NCI-H1436 (cell line): ENCODE measurements at places on chromosomes 11 and 22.

DNA sequence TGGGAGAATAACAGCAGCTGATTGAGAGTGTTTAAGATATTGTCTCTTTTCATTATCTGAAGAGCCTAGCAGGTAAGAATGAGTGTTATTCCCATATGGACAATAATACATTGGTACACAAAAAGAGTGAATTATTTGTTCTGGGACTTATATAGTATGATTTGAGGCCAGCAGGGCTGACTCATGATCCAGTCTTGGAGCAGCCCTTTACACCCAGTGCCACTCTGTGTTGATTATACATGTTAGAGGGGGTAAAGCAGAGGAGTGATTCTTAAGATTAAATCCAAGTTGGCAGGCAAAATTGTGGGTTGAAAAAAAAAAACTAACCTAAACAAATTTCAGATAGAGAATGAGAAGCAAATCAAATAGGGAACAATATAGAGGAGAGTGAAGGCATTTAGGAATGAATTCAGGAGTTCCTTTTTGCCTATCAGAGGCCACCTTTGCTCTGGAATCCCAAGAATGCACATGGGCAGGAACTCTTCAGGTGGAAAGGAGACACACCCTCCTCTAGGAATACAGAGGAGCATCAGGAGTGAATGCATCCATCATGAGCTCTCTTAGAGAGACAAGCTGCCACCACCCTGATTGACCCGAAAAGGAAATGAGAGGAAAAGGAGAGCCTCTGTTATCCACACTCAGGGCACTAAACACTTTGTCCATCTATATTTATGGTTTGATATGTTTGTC is 19.2 kb upstream of the MRGPRX1 start:
- DNase-seq, result no peak

GRCh38 chr22:29385748-29386147 is 2.6 kb downstream of the AP1B1 start:
- DNase-seq, result no peak

GRCh38 chr11:21144531-21144930 is 475.1 kb downstream of the NELL1 start:
- DNase-seq, result no peak

- DNase-seq, result no peak
Measured at GRCh38 chr22:48842583-48842945, 985.1 kb downstream of the BRD1 start.

DNA sequence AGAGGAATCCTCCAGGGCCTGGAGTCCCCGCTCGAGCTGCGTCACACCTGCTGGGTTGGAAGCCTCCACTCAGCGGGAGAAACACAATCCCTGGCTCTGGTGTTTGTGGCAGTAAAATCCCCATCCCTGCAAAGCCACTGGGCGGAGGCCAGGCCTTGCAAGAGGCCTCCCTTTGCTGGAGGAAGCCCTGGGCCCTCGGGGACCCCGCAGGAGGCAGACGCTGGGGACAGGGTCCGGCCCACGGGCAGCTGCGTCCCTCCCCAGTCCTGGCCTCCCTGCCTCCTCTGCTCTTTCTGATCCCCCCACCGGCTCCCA is 194.7 kb downstream of the BRD1 start:
- DNase-seq, result no peak

GRCh38 chr22:35622191-35622913 is 5.2 kb upstream of the MB start:
- DNase-seq, result peak; percentile 16

DNA sequence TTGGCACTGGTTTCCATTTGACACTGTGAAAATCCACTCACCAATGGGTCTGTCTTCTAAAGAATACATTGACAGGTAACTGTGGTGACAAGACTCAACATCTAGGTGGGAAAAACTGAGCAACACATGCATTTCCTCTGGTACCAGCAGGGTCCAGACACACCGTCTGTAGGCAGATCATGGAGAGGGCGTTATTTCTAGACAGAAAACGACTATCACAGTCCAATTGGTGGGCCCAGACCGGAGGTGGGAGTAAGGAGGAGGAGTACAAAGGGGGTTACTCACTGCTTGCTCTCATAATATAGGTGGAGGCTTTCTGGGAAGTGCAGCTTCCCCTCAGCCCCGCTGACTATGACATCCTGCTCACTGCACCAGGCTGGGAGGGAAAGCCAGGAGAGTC is 9.9 kb downstream of the OVCH2 start:
- no peak for DNase-seq

DNA sequence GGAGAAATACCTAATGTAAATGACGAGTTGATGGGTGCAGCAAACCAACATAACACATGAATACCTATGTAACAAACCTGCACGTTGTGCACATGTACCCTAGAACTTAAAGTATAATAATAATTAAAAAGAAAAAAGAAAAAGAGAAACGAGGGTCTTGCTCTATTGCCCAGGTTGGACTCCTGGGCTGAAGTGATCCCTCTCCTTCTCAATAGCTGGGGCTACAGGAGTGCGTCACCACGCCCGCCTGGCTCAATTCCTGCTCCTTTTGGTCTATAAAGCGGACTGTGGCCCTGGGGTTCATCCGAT is 521 bp upstream of the PTS start:
- DNase-seq, result no peak

DNA sequence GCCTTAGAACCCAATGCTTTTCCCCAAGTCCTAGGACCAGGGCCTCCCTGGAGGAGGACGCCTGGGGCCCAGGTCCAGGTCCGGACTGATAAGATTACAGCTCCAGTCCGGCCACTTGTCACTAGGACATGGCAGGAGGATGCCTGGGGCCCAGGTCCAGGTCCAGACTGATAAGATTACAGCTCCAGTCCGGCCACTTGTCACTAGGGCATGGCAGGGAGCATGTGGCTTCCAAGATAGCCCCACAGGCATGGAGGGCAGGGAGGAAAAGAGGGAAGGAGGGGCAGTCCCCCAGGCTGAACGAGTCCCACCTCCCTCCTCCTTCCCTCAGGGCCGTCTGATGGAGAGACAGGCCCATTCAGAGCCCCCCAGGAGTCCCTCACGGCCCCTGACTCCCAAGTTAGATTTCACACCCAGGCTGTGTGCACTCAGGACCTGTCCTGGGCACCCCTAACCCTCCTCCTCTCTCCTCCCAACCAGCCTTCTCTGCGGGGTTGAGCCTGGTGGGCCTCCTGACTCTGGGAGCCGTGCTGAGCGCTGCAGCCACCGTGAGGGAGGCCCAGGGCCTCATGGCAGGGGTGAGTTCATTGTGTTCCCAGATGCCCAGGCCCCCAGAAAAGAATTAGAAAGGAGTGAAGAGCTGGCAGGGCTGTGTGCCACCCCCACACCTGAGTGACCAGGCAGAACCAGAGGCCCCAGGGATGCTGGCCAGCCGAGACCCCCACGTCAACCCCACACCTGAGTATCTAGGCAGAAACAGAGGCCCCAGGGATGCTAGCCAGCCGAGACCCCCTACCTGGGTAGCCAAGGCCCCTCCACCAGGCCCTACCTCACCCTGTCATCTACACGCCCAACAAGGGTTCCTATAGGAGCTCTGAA is 2.1 kb downstream of the TSPAN32 start:
- DNase-seq, result no peak

DNA sequence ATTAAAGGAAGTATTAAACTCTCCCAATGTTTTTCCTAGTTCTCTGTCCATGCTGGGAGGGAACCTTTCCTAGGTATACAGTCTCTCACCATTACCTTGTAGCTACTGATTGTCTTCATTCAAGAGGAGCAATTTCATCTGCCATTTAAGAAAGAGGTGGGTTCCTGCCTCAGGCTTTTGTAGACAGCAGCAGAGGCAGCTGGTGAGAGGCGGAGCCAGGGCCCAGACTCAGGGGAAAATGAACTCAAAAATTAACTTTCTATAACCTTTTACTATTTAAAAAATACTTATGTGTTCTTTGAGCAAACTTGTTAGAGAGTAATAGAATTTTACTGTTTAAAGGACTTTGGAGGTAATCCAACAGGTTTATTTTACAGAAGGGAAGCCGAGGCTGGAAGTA is 133.0 kb downstream of the SNX19 start:
- no peak for DNase-seq

DNA sequence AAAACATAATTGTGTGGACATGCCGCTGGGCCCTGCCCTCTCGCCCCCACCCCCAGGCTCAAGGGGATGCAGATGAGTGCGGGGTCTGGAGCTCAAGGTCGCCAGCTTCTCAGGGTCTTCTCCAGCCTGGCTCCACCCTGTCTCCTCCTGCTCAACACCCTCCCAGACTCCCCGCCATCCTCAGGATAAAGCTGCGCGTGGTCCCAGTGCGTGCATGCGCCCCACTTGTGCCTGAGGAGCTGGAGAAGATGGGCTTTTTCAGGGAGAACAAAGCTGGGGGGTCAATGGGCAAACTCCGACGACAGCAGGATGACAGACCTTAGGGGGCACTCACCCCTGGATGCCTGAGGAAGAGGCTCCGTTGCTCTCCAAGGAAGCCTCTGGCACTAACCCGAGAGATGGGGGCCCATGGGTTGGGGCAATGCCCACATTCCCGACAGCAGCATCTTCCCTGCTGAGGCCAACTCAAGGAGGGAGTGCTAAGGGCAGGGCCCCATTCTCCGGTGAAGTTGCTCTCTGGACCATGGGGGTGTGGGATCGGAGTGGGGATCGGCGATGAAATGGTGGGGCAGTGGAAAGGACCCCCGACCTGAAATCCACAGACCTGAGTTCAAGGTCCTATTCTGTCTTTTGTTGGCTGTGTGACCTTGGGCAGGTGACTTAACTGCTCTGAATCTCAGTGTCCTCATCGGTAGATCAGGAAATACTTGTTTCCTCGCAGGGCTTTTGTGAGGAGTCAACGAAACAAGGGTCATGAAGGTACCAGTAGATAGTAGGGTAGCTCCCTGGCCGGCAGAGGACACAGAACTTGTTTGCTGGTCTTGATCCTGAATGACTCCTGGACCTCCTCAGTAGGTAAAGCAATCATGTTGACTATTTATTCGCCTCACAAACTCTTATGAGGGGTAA is 47.7 kb downstream of the WNT11 start:
- no peak for DNase-seq

DNA sequence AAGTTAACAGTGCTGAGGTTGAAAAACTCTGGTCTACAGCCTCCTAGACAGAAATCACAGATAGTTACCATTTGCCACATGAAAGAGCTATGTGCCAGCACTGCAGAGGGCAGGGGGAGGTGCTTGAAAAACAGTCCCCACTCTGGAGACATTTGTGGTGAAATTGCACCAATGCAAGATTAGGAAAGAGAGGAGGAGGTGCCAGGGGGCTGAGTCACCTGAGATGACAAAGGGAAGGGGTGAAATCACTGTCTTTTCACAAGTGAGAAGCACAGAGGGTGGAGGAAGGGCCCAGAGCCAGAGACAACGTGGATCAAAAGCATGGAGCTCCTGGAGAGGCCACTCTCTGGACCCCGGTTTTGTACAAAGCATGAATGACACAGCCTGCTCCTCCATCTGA is 196.3 kb downstream of the BUD13 start:
- no peak for DNase-seq
